Natural killer cell (primary cell): ENCODE measurements at places on chromosomes 7 and 10. TPM values are rescaled to one million over a fixed set of nuclear protein-coding genes. Genes with fewer than 3 reads are reported as not detected.

The PNLIPRP3 gene
- total RNA-seq = not detected

The RPEL1 gene
- total RNA-seq = not detected

- DNase-seq = peak; percentile 71
Measured at GRCh38 chr7:17298840-17299482, 509 bp downstream of the AHR start.

DNA sequence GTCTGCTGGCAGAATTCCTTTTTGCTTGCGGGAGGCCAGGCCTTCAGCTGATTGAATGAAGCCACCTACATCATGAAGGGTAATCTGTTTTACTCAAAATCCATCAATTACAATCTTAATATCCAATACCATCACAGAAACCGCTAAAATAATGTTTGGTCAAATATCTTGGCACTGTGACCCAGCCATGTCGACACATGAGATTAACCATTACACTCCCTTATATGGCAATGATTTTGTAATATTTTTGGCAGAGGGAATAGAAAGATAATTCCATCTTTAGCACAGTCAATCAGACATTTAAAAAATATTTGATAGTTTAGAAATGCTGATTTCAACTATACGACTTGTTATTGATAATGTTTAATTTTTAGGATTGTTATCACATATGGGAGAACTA, 36.5 kb upstream of the SLC39A12 start:
- no peak for DNase-seq

The LBX1 gene
- total RNA-seq = not detected

DNA sequence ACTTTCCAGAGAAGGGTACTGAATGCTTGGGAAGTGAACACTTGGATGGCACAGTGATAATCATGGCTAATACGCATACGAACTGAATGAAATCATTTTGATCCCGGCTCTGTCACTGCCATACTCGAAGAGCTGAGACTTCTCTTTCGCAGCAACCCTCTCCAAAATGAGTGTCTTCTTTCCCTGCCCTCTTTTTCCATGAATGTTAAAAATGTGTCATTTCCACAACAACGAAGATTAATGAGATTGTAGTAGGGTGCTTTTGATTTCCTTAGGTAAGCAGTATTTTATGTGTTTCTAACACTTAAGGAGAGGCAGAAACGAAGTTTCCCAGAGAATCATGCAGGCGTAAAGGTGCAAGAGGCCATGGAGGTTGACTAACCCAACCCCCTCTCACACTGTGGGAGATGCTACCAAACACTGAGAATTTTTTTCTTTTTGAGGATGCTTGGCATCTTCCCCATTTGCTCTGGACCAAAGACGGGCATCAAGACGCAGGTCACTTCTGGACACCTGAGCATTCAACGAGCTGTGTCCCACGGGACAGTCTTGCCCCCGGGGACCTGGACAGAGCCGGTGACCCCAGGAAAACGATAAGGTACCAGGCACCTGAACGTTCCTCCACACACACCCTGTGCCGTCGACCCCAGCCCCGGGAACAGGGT, 823 bp downstream of the COPG2 start:
- peak; percentile 36 for DNase-seq

GRCh38 chr10:74913377-74913979, 87.1 kb downstream of the KAT6B start:
- DNase-seq = no peak

DNA sequence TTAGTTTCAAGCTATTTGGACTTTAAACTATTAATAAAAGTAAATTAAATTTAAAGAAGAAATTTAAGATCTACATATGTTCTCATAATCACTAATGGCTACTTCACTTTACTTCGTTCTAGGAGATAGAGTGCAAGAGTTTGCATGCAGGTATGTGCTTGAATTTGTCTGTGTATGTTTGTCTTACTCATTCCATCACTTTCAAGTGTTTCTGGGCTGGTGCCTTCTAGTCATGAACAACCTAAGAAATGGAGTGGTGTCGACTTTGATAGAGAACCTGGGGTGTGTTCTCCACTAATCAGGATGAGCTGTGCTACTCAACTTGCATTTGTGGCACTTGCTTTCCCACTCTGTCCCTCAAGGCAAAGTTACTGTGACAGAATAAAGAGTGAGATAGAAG, 169.9 kb downstream of the KCND2 start:
- DNase-seq = no peak

GRCh38 chr10:103197174-103197573, 4.1 kb upstream of the NT5C2 start:
- no peak for DNase-seq

- DNase-seq = no peak
Measured at GRCh38 chr7:81937091-81937490, 167.2 kb upstream of the HGF start.

GRCh38 chr7:786472-787255, 45.6 kb upstream of the SUN1 start:
- DNase-seq = peak; percentile 48

- DNase-seq = peak; percentile 85
Measured at GRCh38 chr10:89029785-89030437, 39.3 kb downstream of the FAS start.

DNA sequence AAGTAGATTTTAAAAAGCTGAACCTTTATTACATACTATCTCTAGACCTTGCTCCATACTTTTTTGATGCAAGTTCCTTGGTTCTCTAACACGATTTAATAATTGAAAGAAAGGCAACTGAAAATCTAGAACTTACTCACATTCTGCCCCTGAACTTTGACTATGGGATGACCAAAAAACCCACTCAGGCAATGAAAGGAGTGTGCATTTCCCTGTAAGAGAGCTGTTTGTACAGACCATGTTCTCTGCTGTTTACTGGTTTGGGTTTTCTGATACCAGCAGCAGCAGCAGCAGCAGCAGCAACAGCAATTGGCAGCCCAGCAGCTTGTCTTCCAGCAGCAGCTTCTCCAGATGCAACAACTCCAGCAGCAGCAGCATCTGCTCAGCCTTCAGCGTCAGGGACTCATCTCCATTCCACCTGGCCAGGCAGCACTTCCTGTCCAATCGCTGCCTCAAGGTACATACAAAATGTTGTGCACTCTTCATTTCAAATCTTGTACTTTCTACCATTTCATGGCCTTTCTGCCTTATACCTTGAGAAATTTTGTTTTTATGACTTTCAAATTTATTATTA, 216.7 kb downstream of the FOXP2 start:
- DNase-seq = no peak

DNA sequence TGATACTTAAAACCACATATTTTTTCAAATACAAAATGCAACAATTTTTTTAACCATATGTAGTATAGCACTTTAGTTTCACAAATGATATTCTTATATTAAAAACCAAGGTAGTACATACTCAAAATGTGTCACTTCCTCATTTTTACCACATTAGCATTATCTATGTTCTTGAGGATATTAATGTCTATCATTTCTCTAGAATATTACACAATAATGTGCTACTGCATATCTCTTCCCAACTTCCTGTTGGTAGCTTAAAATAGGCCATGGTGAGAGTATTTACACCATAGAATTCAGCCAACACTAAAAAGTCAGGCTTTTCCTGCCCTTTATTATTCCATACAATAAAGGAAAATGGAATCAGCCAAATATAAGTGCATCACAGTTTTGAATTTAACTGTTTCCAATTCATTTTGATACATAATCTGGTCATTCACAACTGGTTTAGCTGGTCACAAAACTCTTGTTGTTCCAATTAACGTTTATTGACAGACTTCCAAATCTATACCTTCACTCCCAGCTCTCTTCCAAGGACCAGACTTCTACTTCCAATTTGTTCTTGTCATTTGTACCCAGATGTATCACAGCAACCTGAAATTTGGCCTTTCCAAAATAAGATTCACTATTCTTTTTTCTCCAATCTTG, 20.0 kb upstream of the LRRC17 start:
- no peak for DNase-seq
